HCT116 (cell line): ENCODE measurements at places on chromosomes 12 and 14. TPM values are rescaled to one million over a fixed set of nuclear protein-coding genes. Genes with fewer than 3 reads are reported as not detected.
A peak's percentile ranks its signal among the peaks of the same experiment; 100 is the strongest.

DNA sequence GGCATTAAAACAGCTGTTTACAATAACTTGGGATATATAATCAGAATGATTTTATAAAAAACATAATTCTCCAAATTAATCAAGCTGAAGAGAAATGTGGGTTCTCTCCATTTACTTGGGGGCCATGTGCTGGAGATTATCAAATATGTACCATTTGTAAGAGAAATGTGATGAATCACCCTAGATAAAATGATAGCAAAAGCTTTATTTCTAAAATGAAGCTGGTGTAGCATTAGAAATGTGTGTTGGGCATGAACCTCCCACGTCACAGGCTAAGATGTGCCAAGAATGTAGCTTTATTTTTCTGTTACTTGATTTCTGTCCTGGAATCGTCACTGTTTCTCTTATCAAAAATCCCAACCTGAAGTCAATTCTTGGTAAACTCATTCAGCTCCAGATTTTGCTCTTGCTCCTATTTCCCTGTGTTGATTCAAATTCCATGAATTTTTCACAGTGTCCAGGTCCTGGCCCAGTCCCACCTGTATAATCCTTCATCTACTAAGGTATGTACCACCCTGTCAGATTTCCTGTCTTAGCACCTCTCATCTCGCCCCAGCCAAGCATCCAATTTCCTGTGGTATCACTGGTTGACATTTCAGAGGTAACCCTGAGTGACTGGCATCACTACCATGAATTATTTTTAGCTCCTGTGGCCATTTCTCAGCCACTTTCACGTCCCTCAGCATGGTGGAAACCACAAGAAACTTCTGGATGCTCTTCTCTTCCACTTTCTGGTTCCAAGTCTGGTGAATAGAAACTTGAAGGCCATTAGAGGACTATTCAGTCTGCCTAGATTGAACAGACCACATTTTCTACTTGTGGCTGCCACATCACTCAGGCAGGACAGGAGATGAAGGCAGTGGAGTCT lies 103.6 kb upstream of the FLRT2 start:
- H3K27me3 ChIP-seq = no peaks in the 10 kb centered on the region
- no peaks in the 10 kb centered on the region for H3K4me1 ChIP-seq
- no peak overlapping the region for H3K4me3 ChIP-seq
- no peak overlapping the region for H3K27ac ChIP-seq

DNA sequence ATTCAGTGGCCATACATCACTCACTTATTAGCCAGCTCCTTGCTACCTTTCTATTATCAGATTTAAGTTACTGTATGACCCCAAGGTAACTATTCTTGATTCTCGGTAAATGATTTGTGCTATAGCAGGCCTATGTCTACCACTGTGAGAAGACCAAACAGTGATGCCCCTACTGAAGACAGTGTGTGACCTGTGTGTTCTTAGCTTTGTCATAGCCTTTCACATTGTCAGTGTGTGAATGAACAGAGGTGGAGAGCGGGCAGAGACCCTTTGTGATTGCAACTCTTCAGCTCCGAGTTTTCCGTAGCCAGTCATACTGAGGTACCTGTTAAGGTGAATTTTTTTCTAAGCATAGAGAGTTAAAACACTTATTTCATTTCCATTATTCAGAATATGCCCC lies 294.0 kb downstream of the LRFN5 start:
- H3K4me3 ChIP-seq = no peak overlapping the region
- no peak overlapping the region for H3K27ac ChIP-seq
- H3K36me3 ChIP-seq = no peaks in the 10 kb centered on the region
- no peaks in the 10 kb centered on the region for H3K27me3 ChIP-seq
- H3K4me1 ChIP-seq = no peaks in the 10 kb centered on the region
- no peak for DNase-seq

DNA sequence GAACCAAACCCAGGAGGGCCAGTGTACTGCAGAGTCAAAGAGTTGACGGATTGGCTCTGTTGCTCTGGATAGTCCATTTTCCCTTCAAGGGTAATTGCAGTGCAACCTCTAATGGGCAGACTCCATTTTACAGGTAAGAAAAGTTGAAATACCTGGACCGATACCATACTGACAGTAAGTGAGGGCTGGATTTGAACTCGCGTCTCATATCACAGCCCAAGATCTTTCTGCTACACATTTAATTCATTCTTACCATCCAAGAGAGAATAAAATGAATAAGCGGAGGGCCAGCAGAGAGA lies 356 bp upstream of the ZC3H14 start:
- DNase-seq = no peak
- peak overlapping the region; percentile 95 for H3K27ac ChIP-seq
- H3K4me3 ChIP-seq = peak overlapping the region; percentile 79
- H3K4me1 ChIP-seq = 0 out of 2 replicates have a peak, but pooled peaks cover 3% of the 10 kb centered on the region
- no peaks in the 10 kb centered on the region for H3K27me3 ChIP-seq
- peaks cover under 1% of the 10 kb centered on the region for H3K36me3 ChIP-seq

- peaks cover 7% of the 10 kb centered on the region; the same call in 1 of the 2 replicates for H3K4me1 ChIP-seq
- H3K27ac ChIP-seq = no peak overlapping the region
- H3K27me3 ChIP-seq = no peaks in the 10 kb centered on the region
- no peak for DNase-seq
- peak overlapping the region; percentile 34 for H3K4me3 ChIP-seq
Measured at GRCh38 chr14:104933746-104934733, 9.4 kb downstream of the PLD4 start.

- no peaks in the 10 kb centered on the region for H3K27me3 ChIP-seq
- H3K27ac ChIP-seq = no peak overlapping the region
- DNase-seq = peak; percentile 12
- H3K4me1 ChIP-seq = 0 out of 2 replicates have a peak, but pooled peaks cover 2% of the 10 kb centered on the region
- H3K36me3 ChIP-seq = peaks cover 51% of the 10 kb centered on the region; the same call in 1 of the 2 replicates
Measured at GRCh38 chr12:119869720-119870119, 7.4 kb downstream of the CIT start.

DNA sequence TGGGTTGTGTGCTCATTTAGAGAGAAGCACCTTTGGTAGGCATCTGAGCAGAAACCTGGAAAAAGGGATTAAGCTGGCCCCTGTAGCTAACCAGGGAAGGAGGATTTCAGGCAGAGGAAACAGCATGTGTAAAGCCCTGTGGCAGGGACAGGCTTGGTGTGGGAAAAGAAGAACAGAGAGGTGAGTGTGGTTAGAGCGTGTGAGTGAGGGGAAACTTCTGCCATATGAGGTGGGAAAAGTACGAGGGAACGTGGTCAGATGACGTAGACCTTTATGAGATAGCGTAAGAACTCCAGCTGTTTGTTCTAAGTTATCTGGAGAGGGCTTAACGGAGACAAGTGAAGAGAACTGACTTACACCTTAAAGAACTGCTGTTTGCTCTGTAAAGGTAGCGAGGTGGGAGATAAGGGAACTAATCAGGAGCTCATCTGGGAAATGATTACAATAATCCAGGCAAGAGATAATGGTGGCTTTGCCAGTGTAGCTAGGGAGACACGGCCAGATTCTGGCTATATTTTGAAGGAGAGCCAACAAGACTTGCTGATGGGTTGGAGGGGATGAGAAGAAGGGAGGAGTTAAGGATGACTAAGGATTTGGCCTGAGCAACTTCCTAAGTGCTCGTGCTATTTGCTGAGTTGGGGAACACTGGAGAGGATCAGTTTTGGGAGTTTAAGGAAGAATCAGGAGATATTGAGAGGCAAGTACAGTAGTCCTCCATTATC lies 234.0 kb downstream of the ETNK1 start:
- H3K36me3 ChIP-seq = no peaks in the 10 kb centered on the region
- no peak overlapping the region for H3K4me3 ChIP-seq
- DNase-seq = no peak
- H3K27me3 ChIP-seq = peaks cover 20% of the 10 kb centered on the region; the same call in 1 of the 2 replicates

DNA sequence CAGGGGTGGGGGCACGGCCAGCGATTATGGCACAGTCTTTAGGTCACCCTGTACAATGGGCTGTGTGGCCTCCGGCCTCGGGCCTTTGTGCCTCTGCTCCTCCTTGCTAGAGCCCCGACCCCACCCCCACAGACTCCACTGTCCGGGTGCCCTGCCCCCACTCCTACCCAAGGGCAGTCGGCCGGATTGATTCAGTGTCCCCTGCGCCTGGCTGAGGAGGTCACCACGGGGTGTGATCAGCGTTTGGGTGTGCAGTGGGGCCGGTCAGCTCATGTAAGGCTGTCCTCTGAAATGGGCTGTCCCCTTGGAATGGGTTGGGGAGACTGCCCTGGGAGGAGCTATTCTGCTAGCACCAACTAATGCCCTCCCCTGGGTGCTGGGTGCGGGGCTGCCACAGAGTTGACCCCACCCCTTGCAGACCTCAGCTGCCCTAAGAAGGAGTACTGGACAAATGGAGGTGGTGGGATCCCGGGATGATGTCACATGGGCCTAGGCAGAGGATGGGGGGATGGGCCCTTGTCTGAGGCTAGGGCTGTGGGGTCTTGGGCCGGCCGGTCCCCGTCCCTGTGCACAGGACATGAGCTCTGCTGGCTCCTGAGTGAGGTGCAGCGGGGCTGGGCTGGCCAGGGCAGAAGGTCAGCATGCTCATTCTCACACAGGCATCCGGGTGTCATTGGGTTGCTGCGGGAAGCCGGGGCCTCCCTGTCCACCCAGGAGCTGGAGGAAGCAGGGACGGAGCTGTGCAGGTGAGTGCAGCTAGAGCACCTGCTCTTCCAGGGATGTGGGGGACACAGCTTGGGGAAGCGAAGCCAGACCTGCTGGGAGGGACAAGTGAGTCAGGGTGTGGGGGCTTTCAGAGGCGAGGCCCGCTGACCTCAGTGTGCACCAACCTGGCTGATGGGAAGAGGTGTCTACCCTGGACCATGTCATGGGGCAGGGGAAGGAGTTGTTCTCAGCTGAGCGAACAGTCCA lies 23.4 kb downstream of the ASPG start:
- no peaks in the 10 kb centered on the region for H3K36me3 ChIP-seq
- H3K27me3 ChIP-seq = no peaks in the 10 kb centered on the region
- H3K4me3 ChIP-seq = no peak overlapping the region
- H3K4me1 ChIP-seq = peaks cover 34% of the 10 kb centered on the region

DNA sequence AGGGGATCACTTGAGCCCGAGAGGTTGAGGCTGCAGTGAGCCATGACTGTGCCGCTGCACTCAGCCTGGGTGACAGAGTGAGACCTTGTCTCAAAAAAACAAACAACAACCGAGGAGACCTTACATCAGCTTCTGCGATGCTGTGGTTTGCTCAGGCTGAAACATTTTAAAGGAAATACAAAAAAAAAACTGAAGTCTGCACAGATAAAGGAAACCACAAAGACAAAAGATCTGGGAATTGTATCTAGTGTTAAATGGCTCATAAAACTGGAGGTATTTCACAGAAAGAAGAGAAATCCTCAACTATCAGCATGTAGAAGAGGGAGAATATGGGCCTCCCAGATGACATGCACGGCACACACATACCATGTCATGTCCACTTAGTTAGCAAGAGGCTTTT lies 60.3 kb upstream of the VPS33A start:
- no peak overlapping the region for H3K4me3 ChIP-seq
- H3K27me3 ChIP-seq = no peaks in the 10 kb centered on the region
- no peaks in the 10 kb centered on the region for H3K4me1 ChIP-seq
- peaks cover 7% of the 10 kb centered on the region for H3K36me3 ChIP-seq
- no peak for DNase-seq
- H3K27ac ChIP-seq = no peak overlapping the region

DNA sequence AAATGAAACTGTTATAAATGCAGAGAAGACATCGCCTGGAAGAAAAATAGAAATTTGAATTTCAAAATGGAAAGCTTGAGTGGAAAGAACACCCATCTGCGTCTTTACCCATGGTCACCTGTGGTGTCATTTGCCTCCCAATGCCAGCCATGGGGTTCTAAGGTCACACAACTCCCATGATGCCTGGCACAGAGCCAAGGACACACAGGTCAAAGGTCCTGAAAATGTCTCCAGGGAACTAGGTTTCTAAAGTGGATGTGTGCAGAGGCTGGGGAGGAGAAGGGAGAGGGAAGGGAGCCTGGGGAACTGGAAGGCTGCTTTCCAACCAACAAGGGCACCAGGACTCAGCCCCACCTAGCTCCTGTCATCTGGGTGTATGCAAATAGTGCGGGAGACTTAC lies 724.0 kb upstream of the TMEM132C start:
- H3K4me1 ChIP-seq = no peaks in the 10 kb centered on the region
- H3K4me3 ChIP-seq = no peak overlapping the region
- no peak overlapping the region for H3K27ac ChIP-seq
- no peak for DNase-seq
- H3K27me3 ChIP-seq = no peaks in the 10 kb centered on the region
- H3K36me3 ChIP-seq = no peaks in the 10 kb centered on the region

DNA sequence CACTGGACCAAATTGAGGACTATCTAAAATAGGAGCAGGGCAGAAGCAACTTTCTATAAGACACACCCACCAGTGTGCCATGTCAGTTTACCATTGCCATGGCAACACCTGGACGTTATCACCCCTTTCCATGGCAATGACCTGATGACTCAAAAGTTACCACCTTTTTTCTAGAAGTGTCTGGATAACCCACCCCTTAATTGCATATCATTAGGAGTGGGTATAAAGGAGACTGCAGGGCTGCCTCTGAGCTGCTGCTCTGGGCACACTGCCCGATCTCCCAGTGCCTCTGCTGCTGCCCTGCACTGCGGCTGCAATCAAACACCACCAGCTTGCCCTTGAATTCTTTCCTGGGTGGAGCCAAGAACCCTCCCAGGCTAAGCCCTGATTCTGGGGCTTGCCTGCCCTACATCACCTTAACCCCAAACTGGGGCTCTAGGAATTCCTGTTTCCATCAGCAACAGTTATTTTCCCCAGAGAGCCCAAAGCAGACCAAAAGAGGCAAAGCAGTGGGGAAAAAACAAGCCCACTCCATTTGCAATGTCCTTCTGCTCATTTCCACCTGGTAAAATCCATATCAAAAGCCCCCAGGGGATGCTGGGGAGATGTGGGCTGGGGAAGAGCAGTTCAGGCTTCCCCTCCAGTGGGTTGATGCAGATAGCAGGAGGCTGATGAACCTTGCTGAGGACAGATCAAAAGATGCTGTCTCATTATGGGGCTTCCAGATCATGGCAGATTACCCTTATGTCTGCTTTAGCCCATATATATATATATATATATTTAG lies 129.5 kb upstream of the NCOR2 start:
- H3K4me3 ChIP-seq = no peak overlapping the region
- H3K27me3 ChIP-seq = no peaks in the 10 kb centered on the region; the same call in 1 of the 2 replicates
- no peaks in the 10 kb centered on the region for H3K4me1 ChIP-seq
- no peak for DNase-seq

- H3K27ac ChIP-seq = no peak overlapping the region
- no peak for DNase-seq
- H3K4me1 ChIP-seq = no peaks in the 10 kb centered on the region
Measured at GRCh38 chr14:60508363-60508706, 611 bp upstream of the SIX6 start.

Gene CLEC6A
- not detected for total RNA-seq

Gene KRT2
- not detected for total RNA-seq

Gene DNAL1
- total RNA-seq = 14.6 TPM

Gene DPPA3
- total RNA-seq = not detected

Gene TDRD9
- not detected for total RNA-seq

Gene BORCS5
- total RNA-seq = 8.7 TPM

Gene C1S
- total RNA-seq = 2.4 TPM

Gene EEF1AKMT3
- total RNA-seq = 5.0 TPM

Gene BCL11B
- 1.1 TPM for total RNA-seq
